Endothelial cell (in vitro differentiated cells): ENCODE measurements at places on chromosomes 7 and 10. TPM values are rescaled to one million over a fixed set of nuclear protein-coding genes. Genes with fewer than 3 reads are reported as not detected.

The CYP2E1 gene
- total RNA-seq, result 7.7 TPM

DNA sequence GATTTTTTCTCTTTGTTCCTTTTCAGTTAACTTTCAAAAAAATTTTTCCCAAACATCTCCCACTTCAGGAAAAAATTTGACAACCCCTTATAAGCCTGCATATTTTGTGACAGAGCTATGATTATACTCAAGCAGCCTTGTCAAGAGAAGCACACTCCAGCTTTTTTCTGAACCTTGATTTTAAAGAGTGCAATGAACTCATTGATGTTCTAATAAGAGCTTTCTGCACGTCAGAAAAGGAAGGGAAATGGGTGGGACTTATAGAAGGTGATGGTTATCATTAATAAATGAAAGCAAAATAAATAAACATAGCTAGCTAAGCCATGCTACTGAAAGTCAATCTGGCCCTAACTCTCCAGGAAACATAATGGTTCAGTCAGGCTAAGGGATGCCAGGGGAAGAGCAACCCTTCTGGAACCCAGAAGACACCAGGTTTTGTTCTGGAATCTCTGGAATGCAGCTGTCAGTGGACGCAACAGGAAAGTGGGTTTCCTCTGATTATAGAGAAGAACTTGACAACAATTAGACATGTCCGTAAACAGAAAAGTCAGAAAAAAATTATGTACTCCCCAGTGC lies 76.1 kb downstream of the NHLRC2 start:
- DNase-seq, result no peak

The PALD1 gene
- total RNA-seq, result 166 TPM

GRCh38 chr10:122590153-122590552 lies 29.6 kb downstream of the DMBT1 start:
- no peak for DNase-seq

DNA sequence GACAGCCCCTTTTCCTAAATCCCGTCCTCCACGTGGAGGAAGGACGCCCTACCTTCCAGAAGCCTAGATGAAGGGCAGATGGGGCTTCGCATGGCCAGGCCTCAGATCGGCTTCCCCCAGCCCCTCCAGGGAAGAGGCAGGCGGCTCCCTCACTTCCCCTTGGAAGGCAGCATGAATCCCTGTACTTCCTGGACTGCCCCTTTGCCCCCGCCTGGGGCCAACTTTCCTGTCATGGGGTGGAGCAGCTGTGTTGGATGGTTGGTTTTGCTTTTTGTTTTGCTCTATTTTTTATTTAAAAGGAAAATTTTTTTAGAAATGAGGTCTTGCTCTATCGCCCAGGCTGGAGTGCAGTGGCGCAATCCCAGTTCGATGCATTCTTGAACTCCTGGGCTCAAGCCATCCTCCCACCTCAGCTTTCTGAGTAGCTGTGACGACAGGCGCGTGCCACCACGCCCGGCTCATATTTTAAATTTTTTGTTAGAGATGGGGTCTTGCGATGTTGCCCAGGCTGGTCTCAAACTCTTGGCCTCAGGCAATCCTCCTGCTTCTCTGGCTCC lies 27.2 kb downstream of the GTF2IRD1 start:
- peak; percentile 9 for DNase-seq

The PLEKHS1 gene
- total RNA-seq, result not detected

- no peak for DNase-seq
These were observed 669 bp upstream of the AP5Z1 start for GRCh38 chr7:4774658-4775249.

DNA sequence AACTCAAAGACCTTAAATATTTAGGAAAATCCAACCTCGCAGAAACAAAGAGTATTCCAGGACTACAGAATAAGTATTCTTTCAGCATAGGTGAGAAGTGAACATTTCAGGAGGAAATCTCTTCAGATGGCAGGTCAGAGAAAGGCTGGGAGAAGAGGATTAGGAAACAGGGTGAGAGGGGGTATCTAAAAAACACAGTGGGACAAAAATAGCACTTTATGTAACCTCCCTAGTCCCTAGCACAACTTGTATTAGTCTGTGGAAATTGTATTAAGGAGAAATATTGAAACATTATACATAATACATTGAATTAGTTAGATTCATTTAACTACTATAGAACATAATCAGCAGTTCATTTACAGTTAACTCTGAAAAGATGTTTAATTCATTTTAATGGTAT lies 192.3 kb downstream of the CACNB2 start:
- no peak for DNase-seq

- no peak for DNase-seq
These were observed 3.6 kb upstream of the TBX20 start for GRCh38 chr7:35257251-35258124.

DNA sequence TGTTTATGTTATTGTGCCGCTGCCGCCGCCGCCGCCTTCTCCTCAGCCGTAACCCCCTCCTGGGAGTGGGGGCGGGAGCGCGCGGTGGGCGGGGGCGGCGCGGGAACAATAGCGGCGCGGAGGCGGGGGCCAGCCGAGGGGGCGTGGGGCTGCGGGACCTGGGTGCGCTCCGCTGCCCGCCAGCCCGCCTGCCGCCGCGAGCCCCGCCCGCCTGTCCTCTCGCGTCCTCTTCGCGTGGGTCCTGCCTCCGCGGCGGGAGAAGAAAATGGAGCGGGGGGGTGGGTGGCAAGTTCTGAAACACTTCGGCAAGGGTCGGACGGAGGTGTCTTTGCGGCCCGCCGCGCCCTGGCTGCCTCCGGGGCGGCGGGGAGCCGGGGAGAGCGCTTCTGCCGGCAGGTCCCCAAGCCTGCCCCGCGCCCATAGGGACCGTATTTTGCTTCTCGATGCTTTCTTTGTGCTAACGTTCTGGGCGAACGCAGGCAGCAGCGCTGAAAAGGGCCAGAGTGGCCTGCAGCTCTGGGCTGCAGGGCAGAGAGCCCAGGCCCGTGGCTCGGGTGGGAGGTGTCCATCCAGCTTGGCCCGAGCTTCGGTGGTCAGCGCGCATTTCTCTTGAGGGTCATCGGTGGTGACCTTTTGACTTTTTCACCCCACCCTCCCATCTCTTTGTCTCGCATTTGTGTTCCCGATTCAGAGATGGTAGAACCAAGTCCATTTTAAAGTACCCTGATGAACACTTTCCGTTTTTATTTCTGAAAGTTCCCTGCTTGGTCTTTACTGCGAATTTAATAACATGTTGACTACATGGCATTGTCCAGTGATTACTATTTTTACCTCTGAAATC lies 613 bp downstream of the MAPK8 start:
- DNase-seq, result peak; percentile 71

DNA sequence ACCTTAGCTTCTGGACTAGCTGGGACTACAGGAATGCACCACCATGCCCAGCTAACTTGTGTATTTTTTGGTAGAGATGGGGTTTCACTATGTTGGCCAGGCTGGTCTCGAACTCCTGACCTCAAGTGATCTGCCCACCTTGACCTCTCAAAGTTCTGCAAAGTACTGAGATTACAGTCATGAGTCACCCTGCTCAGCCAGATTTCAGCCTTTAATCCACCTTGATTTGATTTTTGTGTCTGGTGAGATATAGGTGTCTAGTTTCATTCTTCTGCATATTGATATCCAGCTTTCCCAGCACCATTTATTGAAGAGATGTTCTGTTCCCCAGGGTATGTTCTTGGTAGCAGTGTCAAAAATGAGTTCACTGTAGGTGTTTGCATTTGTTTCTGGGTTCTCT lies 20.1 kb upstream of the CYP3A7 start:
- no peak for DNase-seq

DNA sequence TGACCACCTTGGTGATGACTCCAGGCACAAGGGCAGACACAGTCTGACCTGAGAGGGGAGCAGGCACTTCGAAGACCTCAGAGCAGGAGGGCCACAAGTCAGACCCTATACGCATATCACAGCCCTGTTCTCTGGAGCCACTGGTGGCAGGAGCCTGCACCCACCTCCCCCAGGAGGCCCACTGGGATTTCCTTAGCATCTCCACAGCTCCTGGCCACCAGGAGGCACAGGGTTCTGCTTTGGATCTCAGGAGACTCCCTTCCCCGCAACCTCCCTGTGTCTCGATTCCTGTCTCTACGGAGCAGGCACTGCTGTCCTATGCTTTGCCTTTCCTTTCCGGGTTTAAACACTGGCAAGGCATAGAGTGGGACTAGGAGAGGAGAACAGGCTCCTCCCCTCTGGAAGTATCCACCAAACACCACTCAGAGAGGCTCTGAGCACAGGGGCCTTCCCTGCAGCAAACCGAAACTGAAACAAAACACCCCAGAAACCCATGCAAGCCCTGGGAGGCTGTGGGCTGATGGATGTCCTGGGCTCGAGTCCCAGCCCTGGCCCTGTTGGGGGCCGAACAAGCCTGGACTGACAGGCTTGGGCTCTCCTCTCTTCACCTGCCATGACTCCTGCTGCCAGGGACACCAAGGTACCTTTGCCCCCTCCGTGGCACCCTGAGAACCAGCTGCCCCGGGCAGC lies 166.3 kb downstream of the NEURL1 start:
- DNase-seq, result no peak

DNA sequence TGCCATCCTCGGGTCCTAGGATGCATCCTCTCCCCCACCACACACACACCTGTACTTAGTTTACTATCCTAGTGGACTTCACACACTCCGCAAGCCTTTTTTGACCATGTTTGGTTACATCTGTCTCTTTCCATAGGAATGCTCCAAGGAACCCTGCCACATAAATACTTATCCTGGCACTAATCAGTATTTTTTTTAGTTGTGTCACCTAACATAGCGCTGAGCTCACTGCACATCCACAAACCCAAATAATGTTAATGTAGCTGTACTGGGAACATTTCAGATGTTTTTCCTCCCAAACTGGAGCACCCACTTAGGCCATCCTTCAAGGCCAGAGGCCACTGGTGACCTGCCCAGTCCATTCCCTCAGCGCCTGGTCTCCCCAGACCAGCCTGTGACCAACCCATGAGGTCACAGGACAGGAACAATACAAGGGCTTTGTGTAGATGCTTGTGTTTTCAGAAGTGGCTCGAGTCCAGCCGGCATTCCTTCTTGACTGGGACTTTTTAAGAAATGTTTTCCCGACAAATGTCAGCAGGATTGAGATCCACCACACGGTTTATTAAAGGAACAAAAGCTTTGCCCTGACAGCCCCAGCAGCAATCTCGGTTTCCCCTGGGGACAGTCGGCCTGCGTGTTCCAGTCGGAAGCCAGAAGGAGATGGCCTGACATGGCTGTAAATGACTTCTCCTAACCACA lies 181.4 kb downstream of the JCAD start:
- DNase-seq, result no peak

GRCh38 chr10:76160446-76161300 lies 729.2 kb downstream of the LRMDA start:
- no peak for DNase-seq

GRCh38 chr10:2012209-2012608 lies 274.9 kb upstream of the ADARB2 start:
- DNase-seq, result no peak
